ENCODE measurements at places on chromosomes 4 and X.

- DNase-seq: no peak
Measured at GRCh38 chr4:1994938-1995337, 13.8 kb downstream of the NELFA start.

DNA sequence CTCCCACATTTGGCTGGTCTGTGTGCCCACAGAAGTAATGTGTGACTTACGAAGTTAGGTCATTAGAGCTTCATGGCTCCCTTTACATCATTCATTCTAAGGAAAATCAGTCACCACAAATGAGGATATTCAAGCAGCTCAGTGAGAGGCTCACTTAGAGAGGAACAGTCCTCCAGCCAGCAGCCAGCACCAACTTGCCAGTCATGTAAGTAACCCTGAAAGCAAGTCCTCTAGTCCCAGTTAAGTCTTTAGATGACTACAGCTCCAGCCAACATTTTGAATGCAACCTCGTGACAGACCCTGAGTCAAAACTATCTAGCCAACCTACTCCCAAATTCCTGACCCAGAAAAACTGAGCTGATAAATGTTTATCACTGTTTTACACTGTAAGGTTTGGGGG, 71.3 kb downstream of the LRBA start:
- DNase-seq: no peak

DNA sequence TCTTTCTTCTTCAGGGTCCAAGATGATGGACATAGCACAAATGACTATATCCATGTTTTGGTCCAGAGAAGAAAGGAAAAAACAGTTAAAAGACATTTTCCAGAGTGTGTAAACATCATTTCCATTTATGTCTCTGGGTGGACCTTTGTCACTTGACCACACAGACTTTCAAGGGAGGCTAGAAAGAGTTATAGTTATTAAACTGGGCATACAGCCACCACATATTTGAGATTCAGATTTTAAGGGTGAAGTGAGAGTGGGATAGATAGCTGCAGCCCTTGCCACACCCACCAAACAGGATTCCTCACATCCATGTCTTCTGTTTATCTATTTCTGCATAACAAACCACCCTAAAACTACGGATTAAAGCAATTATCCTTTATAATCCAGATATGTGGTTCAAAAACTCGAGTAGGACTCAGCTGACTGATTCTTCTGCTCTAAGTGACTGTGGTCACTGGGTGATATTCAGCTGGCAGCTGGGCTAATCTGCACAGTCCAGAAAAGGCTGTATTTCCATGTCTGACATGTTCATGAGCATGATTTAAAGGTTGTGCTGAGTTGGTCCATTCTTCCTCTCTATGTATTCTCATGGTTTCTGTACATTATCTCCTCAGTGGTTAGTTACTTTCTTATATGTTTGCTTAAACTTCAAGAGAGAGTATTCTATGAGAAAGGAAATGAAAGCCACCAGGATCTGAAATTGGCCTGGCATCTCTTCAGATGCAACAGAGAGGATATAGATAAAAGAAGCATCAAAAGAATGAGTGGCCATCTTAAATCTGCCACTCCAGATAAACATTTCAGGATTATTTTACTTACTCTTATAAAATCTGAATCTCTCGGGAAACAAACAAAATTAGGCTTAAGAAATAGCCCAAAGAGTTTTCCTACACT, 459.8 kb upstream of the CTSO start:
- DNase-seq: no peak

GRCh38 chr4:76388160-76388908, 32.6 kb downstream of the CCDC158 start:
- no peak for DNase-seq

DNA sequence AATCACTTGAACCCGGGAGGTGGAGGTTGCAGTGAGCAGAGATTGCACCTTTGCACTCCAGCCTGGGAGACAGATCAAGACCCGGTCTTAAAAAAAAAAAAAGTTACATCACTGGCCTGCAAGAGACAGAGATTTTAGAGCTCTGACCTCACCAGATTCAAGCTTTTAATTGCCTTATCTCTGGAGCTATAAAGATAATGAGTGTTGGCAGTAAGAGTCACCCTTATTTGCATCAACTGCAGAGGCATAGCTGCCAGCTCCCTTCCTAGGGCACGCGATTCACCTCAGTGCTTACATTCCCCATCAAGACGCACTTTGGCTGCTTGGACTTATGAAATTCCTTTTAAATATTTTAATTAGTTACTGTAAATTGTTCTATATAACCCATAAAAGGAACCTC, 12.5 kb upstream of the SPATA4 start:
- no peak for DNase-seq

All from activated CD4-positive, alpha-beta memory T cell treated with anti-CD3 and anti-CD28 coated beads, Interleukin-2, amount 10 ng/mL, durations not matched to agents 7 days and 5 days (primary cell).